ENCODE measurements at places on chromosomes 3 and 15. TPM values are rescaled to one million over a fixed set of nuclear protein-coding genes. Genes with fewer than 3 reads are reported as not detected.

GRCh38 chr3:100993309-100993708 is at the start of gene ABI3BP:
Gene ABI3BP, minus strand, starts transcription at chr3:100993421. Its CDS starts 37 bp downstream, at chr3:100993384.
- peak; percentile 86 for DNase-seq

DNA sequence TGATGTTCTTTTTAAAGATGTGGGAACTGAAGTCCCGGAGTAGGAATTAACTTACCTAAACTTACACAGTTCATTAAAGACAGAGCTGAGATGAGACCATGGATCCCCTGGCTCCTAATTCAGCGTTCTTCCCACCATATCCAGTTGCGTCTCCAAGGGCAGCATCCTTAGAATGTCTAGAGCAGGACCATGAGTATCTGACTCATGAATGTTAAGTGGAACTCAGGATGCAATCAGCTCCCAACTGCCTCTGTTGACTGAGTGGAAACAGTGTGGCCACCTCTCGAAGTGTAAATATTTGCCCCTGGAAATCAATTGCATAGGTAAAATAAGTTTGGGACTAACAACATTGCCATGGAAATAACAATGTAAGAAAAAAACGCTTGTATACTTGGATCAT is 2.5 kb downstream of the SNTN start:
- DNase-seq = no peak

GRCh38 chr15:55035749-55036148 is 161.0 kb downstream of the RSL24D1 start:
- no peak for DNase-seq

DNA sequence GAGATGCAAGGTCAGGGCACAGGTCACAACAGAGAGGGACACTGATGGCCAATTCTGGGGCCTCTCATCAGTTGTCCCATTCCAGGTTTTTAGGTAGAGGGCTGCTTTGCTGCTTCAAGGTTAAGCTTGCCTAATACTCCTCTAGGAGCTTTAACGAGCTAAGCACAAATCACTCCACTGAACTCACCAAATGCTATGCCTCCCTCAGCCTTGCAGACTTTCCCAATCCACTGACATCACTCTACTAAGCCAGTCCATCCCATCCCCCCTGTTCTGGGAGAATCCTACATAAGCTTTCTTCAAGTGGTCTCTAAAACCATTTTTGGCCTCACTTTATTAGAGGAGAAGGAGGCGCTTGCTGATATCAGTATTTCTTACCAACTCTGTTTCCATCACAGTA is 24.8 kb upstream of the PDCD6IP start:
- DNase-seq = no peak

KNG1 gene
- total RNA-seq = not detected

GOLGA8O gene
- 2.1 TPM for total RNA-seq

SHC4 gene
- 18.6 TPM for total RNA-seq

PPARG gene
- 17.9 TPM for total RNA-seq

ZBED2 gene
- not detected for total RNA-seq
